Naive B cell (primary cell): ENCODE measurements at places on chromosomes 5 and 9. TPM values are rescaled to one million over a fixed set of nuclear protein-coding genes. Genes with fewer than 3 reads are reported as not detected.

QRFP gene
- polyA plus RNA-seq: not detected

MCTP1 gene
- polyA plus RNA-seq: 0.82 TPM

C9orf85 gene
- 14.5 TPM for polyA plus RNA-seq

GRCh38 chr5:38768412-38769211 lies 77.2 kb upstream of the OSMR start:
- no peak for DNase-seq

DNA sequence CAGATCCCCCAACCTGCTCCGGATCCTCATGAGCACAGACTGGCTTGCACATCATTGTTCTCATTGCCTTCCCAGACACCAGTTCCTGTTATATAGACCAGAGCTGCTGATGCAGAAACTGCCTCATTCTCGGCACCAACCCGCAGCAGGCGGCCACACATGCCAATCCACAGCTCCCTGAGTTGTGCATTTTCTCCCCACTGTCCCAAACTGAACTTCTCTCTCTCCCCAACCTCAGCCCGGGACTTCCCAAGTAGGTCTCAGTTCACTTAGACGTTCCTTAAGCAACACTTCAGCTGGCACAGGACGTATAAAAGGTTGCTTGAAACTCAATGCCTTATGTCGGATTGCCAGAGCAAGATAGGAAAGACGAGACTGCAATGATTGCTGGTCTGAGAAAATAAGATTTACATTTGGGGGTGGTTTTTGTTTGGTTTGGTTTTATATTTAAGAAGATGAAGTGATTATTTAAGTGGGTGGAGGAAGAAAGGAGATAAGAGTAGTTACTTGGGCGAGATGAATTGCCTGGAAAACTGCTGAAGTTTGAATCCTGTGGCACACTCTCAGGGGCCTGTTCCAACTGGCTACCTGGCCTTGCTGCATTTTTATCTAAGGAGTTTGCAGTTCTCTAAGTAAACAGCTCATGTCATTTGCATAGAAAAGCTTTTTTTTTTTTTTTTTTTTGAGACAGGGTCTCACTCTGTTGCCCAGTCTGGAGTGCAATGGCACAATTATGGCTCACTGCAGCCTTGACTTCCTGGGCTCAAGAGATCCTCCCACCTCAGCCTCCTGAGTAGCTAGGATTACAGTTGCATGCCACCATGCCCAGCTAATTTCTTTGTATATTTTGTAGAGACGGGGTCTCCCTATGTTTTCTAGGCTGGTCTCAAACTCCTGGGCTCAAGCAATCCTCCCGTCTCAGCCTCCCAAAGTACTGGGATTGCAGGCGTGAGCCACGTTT lies 155.4 kb downstream of the GOLPH3 start:
- no peak for DNase-seq

DNA sequence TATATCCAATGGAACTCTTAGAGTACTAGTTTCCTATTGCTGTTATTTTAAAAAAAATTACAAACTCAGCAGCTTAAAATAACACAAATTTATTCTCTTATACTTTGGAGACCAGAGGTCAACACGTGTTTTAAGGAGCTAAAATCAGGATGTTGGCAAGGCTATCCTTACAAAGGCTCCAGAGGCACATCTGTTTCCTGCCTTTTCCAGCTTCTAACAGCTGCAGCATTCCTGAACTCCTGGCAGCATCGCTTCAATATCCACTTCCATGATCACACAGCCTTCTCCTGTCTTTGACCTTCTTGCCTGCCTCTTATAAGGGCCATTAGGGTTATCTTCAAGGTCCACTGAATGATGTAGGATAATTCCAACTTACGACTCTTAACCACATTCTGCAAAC lies 92.2 kb upstream of the CCNG1 start:
- no peak for DNase-seq

GRCh38 chr5:31854181-31855133 lies 215.5 kb downstream of the PDZD2 start:
- DNase-seq: no peak

- no peak for DNase-seq
Observed at GRCh38 chr9:99516657-99517049, 294.6 kb downstream of the SEC61B start.
